Activated CD4-positive, alpha-beta T cell treated with anti-CD3 and anti-CD28 coated beads, Interleukin-2, amount 10 ng/mL, durations not matched to agents 7 days and 5 days (primary cell): ENCODE measurements at places on chromosomes 11 and 22. TPM values are rescaled to one million over a fixed set of nuclear protein-coding genes. Genes with fewer than 3 reads are reported as not detected.

OR52E8 gene
- total RNA-seq = not detected

KRTAP5-10 gene
- not detected for total RNA-seq

PPP1CA gene
- 331 TPM for total RNA-seq

RAB38 gene
- total RNA-seq = 1.9 TPM

GGTLC3 gene
- total RNA-seq = not detected

ELMOD1 gene
- not detected for total RNA-seq

CASP5 gene
- total RNA-seq = not detected

TMEM9B gene
- total RNA-seq = 35.2 TPM

DEPDC7 gene
- 1.6 TPM for total RNA-seq

- no peak for DNase-seq
Measured at GRCh38 chr11:101567071-101567470, 16.7 kb downstream of the TRPC6 start.

- peak; percentile 75 for DNase-seq
Measured at GRCh38 chr22:24429411-24430365, 2.3 kb downstream of the ADORA2A start.

GRCh38 chr22:29014773-29015172, 46.9 kb downstream of the C22orf31 start:
- no peak for DNase-seq

- peak; percentile 85 for DNase-seq
Measured at GRCh38 chr11:118198370-118198769, 21.9 kb upstream of the SCN2B start.

- DNase-seq = no peak
Measured at GRCh38 chr11:121132211-121132976, 31.4 kb downstream of the TECTA start.

DNA sequence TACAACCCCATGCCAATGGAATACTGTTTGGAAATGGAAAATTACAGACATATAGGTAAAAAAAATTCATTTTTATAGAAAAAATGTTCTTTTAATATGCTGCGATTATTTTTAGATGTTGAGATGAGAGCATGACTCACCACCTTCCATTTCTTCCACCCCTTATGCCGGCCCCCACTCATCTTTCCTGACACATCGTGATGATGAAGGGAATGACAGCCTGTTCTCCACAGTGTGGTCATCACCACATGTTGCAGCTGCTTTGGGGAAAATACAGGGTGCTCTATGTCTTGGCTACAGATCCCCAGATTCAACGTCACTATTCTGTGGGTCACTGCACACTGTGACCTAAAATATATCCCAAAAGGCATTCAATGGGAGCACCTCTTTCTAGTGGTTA, 916.2 kb downstream of the METTL15 start:
- DNase-seq = no peak

DNA sequence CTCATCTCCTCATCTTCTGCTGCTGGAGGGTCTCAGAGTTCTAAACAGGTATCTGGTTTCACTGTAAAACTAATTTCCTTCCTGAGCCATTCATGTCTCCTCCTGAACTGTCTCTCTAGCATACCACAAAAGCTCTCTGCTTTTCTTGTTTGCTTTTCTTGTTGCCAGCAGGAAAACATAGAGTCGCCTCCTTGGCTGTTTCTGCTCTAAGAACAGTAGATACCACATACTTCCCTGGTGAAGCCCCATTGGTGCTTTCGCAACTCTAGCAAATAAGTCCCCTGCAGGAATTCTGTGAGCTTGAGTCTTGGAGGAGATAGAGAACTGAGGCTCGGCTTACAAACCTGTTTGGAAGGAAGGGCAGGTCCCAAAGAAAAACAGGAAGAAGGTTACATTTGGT, 7.0 kb downstream of the DIXDC1 start:
- DNase-seq = no peak

GRCh38 chr11:70567680-70568034, 169.3 kb downstream of the CTTN start:
- no peak for DNase-seq

- no peak for DNase-seq
Measured at GRCh38 chr11:118081241-118081958, 4.5 kb downstream of the TMPRSS4 start.

DNA sequence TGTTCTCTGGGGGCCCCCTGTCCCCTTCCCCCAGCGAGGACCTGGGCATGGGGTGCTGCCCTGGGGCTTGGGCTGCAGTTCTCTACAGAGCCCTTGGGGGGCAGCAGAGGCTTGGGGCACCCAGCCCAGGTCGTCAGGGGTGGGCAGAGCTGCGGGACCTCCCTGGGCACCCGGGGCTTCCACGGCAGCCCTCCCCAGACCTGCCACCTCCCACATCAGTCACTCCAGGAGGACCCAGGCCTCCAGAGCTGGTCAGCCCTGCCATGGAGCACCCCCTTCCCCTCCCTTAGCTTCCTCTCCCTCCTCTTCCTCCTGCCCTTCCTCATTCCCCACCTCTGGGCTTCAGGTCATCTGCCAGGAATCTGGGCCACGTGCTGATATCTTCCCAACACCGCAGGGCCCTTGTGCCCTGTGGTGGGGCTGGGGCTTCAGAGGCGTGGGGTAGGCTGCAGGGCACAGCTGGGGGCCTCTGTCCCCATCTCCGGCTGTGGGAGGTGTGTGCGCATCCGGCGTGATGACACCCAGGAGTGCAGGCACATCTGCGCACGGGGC, 5.8 kb downstream of the TSPAN4 start:
- DNase-seq = peak; percentile 70

DNA sequence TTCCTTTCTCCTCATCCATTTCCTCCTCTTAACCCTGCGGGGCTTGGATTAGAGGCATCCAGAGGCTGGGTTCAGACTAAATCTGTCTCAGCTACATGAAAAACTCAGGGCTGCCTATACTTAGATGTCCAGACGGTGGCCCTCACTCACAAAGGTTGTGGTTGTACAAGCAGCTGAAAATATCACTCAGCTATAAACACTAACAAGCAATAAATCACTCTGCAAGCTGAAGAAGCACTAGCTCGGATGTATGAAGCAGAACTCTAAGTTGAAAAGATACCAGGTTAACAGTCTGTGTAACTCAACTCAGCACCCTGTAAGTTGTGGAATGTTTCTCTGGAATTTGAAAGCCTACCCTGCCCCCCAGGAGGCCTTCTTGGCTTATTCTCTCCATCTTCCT, 82.9 kb downstream of the EXT2 start:
- no peak for DNase-seq

DNA sequence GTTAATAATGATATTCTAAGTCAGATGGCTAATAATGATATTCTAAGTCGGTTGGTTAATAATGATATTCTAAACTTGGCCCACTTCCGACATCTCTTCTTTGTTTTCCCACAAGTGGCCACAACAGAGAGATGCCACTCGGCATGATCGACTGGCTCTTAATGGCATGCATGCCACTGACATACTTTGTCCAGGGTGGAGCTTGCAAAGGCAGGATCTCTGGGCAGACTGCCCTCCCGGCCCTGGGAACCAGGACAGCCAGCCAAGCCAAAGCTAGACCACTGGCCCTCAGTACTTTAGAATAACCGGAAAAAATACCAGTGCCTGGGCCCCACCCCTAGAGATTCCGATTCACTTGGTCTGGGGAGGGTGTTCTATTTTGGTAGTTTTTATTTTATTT, 78.1 kb downstream of the KIAA1671 start:
- no peak for DNase-seq

GRCh38 chr22:46233231-46233630, 16.9 kb downstream of the CDPF1 start:
- no peak for DNase-seq

GRCh38 chr11:58641803-58642581, 19.5 kb downstream of the CNTF start:
- DNase-seq = no peak

DNA sequence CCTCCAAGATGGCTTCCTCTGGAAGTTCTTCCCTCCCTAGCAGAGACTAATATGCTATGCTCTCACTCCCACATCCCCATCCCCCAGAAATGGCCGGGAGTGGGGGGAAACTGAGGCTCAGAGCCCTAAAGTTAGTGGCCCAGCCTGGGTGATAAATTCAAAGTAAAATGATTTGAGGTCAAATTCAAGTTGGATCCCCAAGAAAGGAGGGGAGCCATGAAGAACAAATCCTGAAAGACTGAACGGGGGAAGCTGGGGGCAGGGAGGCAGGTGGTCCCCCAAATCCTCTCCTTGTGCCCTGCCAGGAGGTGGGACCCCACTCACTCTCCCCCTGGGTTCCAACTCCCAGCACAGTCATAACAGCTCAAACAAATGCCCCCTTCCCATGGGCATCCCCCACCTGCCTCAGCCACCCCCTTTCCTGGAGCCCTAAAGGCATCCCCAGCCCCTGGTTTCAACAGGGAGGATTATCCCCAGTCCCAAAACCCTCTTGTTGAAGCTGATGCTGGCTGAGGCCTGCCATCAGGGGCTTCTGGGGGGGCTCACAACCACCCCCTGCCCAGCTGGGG, 1.1 kb downstream of the CBX6 start:
- DNase-seq = no peak

GRCh38 chr22:44355716-44356070, 42.9 kb upstream of the SHISAL1 start:
- DNase-seq = no peak
